BJ (cell line): ENCODE measurements at places on chromosomes 4 and X.

DNA sequence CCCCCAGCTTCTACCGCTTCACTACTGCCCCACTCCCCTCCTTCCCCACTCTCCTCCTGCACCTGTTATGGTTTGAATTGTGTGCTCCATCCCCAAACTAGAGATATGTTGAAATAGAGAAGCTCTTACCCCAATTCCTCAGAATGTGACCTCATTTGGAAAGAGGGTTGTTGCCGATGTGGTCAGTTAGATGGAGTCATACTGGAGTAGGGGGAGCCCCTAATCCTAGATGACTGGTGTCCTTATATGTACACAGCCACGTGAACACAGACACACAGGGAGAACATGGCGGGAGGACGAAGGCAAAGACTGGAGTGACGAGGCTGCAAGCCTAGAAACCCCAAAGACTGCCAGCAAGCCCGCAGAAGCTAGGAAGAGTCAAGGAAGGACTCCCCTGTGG, 84.3 kb downstream of the FHDC1 start:
- DNase-seq, result no peak

DNA sequence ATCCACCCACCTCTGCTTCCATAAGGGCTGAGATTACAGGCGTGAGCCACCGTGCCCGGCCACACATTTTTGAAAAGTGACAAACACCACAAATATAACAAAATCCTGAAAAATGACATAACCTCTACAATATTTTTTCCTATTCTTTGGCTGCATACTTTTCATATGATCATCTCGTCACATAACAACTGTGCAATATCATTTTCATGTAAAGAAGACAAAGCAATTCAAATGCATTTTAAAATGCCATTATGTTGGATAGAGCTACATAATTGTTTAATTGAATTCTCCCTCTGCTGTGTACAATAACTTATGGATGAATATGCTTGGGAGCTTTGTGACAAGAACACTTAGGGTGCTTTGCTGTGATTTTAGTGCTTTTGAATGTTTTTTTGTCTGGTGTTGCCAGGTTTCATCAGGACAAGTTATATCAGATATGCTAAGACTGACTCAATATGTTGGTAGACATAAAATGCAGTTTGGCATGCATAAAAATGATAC, 132.9 kb downstream of the CHIC2 start:
- no peak for DNase-seq

DNA sequence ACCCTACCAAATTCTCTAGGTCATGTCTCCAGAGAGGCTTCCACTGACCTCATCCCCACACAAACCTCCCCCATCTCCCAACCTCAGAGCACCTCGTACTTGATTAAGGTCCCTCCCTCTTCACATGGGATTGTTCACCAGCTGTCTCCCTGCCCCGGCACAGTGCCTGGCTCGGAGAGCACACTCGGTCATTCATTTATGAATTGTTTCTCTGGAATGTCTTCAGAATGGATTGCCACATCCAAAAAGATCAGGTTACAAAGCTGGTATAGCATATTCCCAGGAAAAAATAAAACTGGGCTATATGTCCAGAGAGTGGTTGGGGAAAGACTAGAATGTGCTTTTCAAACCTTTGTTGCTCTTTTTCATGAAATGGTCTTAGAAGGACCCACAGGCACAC, 21.6 kb downstream of the JAKMIP1 start:
- no peak for DNase-seq

DNA sequence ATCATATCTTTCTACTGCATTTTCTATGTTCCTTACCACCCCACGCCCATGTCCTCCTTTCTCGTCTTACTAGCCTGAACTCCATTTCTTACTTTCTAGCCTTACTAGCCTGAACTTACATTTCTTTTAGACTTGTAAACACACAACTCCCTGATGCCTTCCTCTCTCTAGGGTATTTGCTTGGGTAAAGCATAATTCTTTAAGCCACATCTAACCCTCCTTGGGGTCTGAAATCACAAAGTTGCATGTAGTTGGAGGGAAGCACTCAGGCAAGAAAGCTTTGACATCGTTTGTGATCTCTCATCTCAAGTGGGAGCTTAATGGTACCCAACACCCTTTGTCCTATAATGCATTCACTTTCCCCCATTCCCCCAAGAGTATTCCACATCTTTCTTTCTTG, 124.4 kb downstream of the SPOCK3 start:
- DNase-seq, result no peak

GRCh38 chr4:26787461-26788340, 72.9 kb upstream of the STIM2 start:
- no peak for DNase-seq
